Right lung (tissue), 10 donors: ENCODE measurements at places on chromosomes 7 and 10. TPM values are rescaled to one million over a fixed set of nuclear protein-coding genes. Genes with fewer than 3 reads are reported as not detected.

DNA sequence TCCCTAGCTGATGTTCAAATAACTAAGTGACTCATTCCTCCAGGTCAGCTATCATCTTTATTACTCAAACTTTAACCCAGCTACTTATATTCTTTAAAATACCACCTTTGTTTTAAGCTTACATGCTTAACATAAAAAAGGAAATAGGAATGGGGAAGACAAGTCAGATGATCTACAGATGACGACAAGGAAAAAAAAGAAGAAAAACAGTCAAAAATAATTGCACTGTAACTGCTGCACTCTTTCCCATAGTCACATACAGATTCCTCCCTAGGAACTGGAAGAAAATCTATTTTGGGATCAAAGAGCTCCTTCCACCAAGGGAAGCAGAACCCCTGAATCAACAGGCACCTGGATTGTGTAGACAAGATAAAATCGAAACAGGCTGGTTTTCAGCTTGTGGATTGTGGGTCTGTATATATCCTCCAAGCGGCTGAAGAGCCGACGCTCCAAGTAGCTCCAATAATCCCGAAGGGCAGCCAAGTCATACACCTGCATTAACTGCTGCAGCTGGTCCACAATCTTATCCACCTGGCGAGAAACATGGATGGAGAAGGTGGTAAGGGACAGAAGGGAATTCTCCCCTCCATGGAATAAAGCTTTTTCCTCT lies 2.0 kb downstream of the WDR91 start:
- no peak for DNase-seq

- no peak for DNase-seq
Observed at GRCh38 chr10:33573606-33574005, 239.1 kb upstream of the NRP1 start.

DNA sequence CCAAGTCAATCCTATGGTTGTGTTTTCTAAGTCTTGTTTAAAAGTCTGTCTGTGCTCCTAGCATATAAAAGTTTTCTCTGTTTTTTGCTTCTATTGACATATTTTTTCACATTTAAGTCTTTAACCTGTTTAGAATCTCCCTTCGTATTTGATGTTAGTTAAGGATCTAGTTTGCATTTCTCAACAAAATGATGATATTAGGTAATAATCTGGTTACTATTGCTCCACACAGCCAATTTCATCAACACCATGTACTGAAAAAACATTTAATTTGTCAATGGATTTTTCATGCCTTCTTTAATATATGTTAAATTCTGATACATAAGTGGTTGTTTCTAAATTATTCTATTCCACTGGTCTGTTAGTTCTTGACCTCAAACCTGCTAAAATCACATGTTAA lies 17.5 kb upstream of the TSGA13 start:
- DNase-seq: no peak

DNA sequence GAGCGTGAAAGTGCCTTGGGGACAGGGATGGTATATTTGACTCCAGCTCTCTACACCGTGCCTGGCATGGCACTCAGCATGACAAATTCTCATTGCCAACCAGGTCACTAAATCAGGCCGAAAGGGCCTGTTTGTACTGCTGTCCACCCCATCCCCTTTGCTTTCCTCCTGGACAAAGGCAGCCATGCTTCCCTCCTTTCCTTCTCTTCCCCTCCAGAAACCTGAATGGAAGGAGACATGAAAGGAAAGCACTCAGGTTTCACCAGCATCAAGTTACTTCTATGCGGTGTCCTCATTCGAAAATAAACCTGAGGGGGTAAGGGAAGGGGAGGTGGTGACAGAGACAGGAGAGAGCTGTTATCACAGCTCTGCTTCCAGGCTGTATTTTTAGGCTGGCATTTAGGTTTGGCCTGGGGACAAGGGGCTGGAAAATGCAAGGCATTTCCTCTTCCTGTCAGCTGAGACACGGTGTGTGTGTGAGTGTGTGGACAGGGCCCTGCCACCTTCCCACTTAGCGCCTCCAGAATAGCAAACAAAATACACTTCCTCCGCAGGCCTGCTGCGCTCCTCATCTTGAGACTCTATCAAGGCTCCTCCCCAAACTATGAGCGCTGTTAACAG lies 79.9 kb upstream of the COL13A1 start:
- DNase-seq: no peak

DNA sequence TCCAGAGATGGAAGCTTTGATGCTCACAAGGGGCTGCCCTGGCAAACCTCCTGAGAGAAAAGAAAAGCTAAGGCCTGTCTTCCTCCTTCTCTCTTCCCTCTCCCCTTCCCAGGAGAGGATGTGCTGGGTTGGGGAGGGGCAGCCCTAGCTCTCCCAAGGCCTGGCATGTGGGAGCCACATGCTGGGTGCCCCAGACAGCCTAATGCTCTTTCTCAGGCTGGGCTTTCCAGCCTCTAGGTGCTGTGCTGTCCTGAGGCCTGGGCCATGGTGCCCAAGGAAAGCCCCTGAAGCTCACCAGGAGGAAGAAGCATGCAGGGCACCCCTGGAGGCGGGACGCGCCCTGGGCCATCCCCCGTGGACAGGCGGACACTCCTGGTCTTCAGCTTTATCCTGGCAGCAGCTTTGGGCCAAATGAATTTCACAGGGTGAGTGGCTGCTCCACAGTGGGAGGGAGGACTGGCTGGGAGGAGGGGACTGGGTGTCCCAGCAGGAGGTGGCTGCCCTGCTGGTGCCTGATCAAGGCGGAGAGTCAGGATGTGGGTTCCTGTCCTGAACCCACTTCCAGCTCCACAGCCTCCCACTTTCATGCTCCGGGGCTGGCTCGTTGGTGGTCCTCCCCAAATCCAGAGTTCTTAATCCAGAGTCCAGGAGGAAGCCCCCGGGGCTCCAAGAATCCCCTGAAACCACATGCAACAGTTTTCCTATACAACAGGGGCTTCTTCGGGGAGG lies 1.7 kb downstream of the CPA5 start:
- DNase-seq: no peak

PDE6C gene
- polyA plus RNA-seq: 1.3 TPM
